ENCODE measurements at places on chromosomes 2 and 18.

- no peak for DNase-seq
These were observed 2187.6 kb upstream of the CELF4 start for GRCh38 chr18:39753178-39753577.

DNA sequence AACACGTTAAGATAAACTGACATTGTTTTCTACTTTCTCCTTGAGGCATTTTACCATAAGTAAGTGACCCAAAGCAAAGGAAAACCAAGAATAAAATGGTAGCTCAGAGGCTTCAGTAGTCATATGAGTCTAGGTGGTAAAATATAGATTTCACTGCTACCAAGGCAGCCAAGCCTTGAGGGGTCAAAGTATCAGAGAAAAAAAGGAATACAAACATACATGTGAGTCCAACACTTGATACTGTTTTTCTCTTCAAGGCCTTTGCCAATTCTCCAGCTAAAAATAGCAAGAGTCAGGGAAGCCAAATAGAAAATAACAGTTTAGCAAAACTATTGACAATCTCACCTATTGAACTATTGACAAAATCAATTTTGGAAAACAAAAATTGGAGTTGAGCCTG, 925.9 kb downstream of the BCL11A start:
- DNase-seq = no peak

DNA sequence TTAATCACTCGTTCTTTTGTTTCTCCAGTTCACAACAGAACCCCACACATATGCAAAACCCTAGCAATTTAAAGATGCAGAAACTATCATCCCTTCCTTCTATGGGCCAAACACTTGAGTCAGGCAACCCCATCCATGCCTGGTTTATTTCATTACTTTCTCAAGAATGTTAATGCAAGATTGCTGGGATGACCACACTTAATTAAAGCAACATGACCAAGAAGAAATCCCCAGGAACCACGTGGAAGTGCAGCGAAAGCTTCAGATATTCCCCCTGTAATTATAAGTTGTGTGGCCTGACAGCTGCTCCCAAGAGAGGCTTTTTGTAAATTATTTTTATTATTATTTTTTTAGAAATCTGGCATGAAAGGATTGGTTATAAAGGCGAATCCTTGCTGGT, 246.2 kb upstream of the ID2 start:
- DNase-seq = peak; percentile 27

DNA sequence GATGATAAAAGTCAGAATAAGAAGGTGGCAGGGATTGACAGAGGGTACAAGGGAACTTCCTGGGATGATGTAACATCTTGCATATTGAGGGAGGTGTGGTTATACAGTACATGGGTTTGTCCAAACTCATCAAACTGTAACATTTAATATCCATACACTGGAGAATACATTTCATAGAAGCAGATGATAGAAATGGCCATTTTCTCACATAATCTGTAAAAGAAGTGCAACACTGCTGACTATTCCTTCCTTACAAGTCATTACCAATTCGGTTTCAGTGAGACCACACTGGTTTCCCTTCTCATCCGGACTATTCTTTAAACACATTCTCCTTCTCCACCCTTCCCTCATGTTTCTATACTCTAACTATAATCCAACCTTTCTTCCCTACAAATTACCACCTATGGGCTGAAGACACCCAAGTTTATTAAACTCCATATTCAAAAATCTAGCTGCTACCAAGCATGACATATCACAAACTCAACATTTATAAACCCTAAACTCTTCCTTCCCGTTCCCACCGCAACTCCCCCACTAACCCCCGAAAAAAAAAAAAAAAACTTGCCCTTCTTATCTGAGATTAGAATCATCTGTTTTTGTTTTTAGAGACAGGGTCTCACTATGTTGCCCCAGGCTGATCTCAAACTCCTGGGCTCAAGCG, 1.6 kb downstream of the COX7A2L start:
- no peak for DNase-seq

DNA sequence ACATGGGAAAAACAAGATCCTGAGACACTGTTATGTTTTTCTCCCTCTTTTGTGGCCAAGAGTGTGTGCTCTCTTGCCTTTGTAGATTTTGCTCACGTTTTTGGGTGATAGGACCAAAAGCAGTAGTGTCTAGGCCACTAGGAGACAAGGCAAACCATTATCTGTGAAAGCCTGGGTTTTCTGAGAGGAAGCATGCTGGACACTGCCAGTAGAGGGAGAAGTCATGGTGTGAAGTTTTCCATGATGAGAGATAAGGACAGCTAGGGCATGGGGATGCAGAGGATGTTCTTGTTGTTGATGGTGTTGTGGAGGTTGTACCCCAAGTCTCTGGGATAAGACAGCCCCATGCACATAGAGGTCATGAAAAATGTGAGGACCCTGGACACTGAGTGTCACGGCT, 285.3 kb downstream of the SOX11 start:
- DNase-seq = no peak

- no peak for DNase-seq
These were observed 4.3 kb upstream of the CDCA7 start for GRCh38 chr2:173350383-173350782.

DNA sequence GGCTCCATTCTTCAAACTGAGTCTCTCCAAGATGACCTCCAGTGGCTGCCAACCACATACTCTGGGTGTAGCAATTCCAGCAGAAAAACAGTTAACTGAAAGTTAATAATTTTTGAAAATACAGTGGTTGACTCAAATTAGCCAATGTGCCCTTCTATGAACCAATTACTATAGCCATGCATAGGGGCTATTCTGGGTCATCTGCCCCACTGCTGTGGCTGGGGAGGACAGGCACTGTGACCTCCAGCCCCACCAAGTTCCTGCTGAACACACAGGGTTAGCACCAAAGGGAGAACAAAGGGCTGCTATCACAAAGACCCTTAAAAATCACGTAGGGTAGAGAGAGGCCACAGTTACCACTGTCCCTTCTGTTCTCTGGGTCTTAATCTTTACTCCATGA, 123.0 kb downstream of the IRS1 start:
- DNase-seq = no peak

- DNase-seq = peak; percentile 21
These were observed 5.1 kb upstream of the STEAP3 start for GRCh38 chr2:119218478-119219064.

- no peak for DNase-seq
These were observed 1.7 kb upstream of the LCLAT1 start for GRCh38 chr2:30445266-30445821.

DNA sequence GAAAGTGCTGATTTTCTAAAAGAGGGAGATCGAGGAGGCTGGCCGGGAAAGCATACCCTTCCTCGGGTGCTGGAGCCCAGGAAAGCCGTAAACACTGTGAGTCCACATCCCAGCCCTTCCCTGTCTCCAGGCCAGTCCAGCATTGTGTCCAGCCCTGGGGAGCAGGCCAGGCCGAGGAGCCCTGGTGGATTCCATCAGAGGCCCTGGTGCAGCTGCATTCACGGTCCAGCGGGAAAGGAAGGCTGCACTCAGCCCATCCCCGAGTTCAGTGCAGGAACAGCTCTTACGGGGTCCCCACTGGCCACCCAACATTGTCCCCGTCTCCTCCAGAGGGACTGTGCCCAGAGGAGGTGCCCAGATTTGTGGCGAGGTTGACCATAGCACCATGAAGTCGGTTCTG, 218.6 kb downstream of the KLHL29 start:
- no peak for DNase-seq

GRCh38 chr2:235493775-235494715, at the start of gene AGAP1:
TSS of gene AGAP1 (plus strand) at chr2:235494043.
- DNase-seq = peak; percentile 76

- DNase-seq = no peak
These were observed 30.2 kb upstream of the MAPRE2 start for GRCh38 chr18:35010993-35011392.

DNA sequence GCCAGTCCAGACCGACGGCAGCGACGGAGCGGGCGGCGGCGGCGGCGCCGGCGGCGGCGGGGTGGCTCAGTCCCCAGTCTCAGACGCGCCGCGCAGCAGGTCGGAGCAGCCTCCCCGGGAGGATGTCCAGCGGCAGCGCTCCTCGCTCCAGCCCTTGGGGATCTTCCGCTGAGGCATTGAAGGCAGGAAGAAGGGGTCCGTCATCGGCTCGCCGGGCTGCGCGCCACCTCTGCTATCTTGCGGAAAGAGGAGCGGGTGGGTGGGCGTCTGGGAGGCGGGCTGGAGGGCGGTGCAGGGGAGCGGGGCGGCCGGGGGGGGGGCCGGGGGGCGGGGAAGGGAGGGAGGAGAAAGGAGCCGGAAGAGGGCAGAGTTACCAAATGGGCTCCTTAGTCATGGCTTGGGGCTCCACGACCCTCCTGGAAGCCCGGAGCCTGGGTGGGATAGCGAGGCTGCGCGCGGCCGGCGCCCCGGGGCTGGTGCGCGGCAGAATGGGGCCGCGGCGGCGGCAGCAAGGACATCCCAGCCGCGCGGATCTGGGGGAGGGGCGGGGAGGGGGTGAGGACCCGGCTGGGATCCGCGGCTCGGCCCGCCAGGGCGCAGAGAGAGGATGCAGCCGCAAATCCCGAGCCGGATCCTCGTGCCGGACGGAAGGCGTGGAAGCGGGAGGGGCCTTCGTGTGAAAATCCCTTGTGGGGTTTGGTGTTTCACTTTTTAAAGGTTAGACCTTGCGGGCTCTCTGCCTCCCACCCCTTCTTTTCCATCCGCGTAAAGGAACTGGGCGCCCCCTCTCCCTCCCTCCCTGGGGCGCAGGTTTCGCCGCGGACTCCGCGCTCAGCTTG, at the start of gene NETO1:
Gene NETO1 (minus strand): TSS at position 242 of the 839 bp plus-strand sequence. CDS start 696 bp downstream, outside the sequence.
- no peak for DNase-seq

DNA sequence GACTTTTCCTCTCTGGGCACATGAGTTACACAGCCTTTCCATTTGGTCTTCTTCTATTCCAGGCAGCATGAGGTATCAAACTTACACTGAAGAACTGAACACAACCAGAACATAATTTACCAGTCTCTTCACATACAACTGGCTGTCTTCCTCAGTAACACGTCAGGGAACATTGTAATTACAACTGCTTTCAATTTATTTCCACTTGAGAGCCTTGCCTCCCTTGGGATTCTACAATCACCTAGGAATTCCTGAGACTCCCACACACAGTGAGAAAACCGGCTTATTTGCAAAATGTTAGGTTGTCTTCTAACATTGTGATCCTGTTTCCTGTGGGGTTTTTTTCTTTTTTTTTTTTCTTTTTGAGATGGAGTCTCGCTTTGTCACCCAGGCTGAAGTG, 149.9 kb downstream of the TMX3 start:
- DNase-seq = no peak

GRCh38 chr18:73283788-73284187, 416.0 kb upstream of the NETO1 start:
- no peak for DNase-seq

GRCh38 chr2:69965756-69966445, 4.5 kb upstream of the ASPRV1 start:
- no peak for DNase-seq

DNA sequence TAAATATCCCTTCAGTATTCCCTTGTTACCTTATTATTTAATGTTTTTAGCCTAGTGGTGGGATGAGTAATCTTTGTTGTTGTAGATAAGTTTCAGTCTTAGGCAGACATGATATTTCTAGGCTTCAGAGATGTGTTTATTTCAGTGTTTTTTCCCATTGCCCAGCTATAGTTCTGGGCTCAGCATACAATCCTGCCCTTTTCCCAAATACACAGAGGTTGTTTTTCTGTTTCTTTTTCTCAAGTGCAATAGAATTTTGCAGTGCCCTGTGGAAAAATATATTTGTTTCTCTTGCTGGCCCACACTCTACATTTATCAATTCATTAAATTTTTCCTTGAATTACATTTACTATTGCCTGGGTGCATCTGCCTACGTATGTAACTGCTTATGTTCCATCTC, 321.8 kb downstream of the KCNJ3 start:
- no peak for DNase-seq

DNA sequence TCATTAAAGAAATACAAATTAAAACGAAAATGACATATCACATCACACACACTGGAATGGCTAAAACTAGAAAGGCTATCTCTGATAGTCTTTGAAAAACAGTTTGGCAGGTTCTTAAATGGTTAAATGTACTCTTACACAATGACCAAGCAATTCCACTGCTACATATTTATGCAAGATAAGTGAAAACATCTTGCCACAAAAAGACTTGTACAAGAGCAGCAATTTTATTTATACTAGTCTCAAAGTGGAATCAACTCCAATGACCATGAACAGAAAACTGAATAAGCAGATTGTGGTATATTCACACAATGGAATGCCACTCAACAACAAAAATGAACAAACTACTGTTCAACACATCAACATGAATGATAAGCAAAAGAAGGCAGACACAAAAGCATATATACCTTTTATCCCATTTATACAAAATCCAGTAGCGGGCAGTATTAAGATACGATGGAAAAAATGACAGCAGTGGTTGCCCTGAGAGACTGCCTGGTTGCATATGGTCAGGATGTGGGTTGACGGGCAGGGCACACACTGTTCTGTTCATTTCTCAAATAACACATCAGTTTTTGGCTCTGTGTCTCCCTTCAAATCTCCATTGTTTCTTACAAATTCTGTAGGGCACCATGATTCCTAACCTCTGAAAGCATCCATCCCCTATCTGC, 25.4 kb downstream of the SP100 start:
- no peak for DNase-seq

DNA sequence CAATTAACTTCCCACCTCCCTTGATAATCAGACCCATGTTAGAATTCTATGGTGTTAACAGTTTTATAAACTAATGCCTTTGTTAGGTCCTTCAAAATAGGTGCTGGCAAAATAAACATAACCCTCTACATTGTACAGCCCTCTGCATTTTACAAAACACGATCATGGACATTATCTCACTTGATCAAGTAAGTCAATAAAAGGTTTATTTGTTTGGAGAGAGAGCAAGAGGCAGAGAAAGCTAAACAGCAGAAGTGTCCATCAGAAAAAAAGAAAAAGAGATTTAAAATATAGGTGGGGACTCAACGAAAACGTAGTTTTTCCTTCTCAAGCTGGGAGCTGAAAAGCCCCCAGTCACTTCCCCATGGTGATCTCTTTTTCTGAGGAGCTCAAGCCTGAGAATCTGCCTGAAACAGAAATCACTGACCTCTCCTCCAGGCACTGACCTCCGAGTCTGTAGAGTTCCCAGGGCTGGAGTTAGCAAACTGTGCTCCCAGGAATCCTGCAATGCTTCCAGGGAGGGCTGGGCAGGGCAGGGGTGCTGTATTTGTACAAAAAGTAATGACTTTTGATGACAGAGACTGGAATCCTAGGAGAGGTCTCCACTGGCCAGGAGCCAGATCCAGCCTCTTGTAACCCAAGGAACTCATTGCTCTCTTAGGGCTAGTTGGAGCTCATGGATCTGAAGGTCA, 137.8 kb upstream of the KLHL29 start:
- DNase-seq = no peak

GRCh38 chr2:156191527-156191926, 141.0 kb downstream of the NR4A2 start:
- no peak for DNase-seq

DNA sequence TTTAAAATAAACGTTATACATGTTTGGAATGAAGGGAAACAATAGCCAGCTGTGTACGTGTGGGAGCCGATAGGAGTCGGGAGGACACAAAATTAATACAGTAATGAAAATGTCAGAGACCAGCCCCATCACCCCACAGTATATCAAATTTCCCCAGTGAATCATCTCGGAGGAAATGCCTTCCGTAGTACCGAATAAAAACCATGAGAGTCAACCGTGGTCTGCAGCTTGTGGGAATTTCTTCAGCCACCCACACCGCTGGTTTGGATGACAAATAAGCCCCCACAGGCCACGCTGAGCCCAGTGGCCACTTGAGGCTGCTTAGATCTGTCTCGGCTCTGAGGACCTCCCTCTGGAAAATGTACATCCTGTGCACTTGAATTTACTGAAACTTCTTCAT, 133.7 kb downstream of the COL6A3 start:
- DNase-seq = no peak

- DNase-seq = no peak
These were observed 8.0 kb downstream of the SFXN5 start for GRCh38 chr2:73063472-73063871.

- no peak for DNase-seq
These were observed 10.3 kb upstream of the ALS2 start for GRCh38 chr2:201790989-201791388.

Measured in SK-N-DZ (cell line).